GM03348 (cell line): ENCODE measurements at places on chromosomes 6 and 20.

- DNase-seq: peak; percentile 34
Observed at GRCh38 chr20:9081423-9081966, 12.6 kb downstream of the PLCB4 start.

DNA sequence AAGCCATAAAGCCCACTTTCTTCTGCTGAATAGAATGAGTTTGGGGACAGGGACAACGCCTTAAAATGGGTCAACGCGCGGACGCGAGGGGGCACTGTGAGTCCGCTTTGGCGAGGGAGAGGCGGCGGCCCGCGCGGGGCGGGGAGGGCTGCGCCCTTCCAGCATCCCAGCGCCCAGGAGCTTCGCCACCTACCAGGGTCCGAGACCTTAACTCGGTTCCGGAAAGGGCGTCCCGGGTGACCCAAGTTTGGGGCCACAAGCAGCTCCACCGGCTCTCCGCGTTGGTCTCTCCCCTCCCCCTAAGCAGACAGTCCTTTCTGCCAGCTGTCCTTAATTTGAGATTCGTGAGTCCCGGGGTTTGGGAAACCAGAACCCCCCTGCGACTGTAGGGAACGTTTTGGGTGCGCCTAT, 1.8 kb upstream of the SAMD5 start:
- peak; percentile 85 for DNase-seq

- DNase-seq: no peak
Observed at GRCh38 chr6:88008411-88008810, 39.2 kb upstream of the SPACA1 start.

GRCh38 chr6:80348263-80348662, 241.8 kb downstream of the BCKDHB start:
- DNase-seq: no peak

DNA sequence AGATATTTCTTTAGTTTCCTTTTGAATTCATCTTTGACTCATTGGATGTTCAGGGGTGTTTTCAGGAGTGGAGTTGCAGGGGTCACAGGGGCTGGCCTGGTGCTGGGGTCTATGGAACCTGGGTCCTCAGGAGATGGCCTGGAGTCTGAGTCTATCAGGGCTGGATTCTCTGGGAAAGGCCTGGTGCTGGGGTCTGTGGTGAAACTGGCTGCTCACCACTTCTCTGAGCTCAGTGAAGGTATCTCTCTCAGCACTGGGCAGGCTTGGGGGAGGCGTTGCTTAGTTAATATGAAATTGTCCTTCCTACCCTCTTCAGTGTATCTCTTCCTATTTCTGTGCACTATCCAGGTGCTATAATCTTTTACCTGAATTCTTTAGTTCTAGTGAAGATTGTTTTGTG, 83.1 kb upstream of the SLC24A3 start:
- no peak for DNase-seq

GRCh38 chr20:25079171-25079570, 2.8 kb downstream of the VSX1 start:
- DNase-seq: no peak
